Dermis blood vessel endothelial cell (primary cell): ENCODE measurements at places on chromosomes 11 and 22. TPM values are rescaled to one million over a fixed set of nuclear protein-coding genes. Genes with fewer than 3 reads are reported as not detected.

- DNase-seq, result peak; percentile 67
Observed at GRCh38 chr22:38316364-38317121, 690 bp downstream of the CSNK1E start.

DNA sequence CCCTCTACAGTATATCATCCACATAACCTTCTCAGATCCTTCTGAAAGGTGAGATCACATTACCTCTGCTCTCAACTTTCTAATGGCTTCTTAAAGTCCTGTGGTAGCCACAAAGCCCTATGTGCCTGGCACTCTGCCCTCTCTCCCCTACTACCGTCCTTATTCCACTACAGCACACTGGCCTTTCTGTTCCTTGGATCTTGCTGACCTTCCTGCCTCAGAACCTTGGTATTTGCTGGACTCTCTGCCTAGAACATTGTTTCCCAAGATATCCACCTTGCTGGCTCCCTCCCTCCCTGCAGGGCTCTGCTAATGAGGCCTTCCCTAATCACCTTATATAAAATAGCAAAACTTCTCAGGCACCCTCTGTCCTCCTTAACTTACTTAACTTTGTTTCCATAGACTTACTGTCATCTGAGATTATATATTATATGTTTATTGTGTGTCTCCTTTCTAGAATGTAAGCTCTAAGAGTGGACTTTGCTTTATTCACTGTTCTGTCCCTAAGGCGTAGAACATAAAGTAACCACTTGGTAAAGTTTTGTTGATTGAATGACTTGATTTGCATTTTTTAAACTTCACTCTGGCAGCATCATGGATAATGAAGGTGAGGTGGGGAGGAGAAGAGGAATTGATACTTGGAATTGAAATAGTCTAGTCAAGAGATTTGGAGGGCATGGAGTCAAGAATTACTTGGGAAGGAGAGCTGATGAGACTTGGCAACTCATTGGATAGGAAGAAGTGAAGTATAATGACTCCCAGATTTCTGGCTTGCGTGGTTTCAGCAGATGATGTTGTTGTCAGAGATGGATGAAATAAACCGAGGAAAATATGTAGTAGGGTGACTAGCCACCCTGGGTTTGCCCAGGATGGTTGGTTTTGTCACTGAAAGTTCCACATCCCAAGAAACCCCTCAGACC lies 10.5 kb downstream of the POLD3 start:
- no peak for DNase-seq

- peak; percentile 42 for DNase-seq
Observed at GRCh38 chr11:111427471-111427912, 48.4 kb upstream of the POU2AF1 start.

DNA sequence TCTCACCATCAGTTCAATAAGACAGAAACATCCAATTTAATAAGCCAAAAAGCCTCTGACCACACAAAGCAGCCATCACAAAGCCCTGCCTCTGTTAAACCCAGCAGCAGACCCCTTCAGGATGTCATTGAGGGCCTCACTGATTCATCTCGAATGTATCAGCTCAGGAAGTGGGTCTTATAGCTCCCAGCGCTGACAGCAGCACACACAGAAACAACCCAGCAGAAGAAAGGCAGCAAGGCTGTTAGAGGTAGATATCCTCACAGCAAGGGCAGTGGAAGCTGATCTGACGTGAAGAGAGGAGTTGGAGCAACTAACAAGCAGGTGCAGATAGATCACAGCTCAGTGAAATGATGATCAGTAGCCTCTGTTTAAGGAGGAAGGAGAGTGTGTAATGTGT lies 86.2 kb upstream of the NCAM1 start:
- no peak for DNase-seq

DNA sequence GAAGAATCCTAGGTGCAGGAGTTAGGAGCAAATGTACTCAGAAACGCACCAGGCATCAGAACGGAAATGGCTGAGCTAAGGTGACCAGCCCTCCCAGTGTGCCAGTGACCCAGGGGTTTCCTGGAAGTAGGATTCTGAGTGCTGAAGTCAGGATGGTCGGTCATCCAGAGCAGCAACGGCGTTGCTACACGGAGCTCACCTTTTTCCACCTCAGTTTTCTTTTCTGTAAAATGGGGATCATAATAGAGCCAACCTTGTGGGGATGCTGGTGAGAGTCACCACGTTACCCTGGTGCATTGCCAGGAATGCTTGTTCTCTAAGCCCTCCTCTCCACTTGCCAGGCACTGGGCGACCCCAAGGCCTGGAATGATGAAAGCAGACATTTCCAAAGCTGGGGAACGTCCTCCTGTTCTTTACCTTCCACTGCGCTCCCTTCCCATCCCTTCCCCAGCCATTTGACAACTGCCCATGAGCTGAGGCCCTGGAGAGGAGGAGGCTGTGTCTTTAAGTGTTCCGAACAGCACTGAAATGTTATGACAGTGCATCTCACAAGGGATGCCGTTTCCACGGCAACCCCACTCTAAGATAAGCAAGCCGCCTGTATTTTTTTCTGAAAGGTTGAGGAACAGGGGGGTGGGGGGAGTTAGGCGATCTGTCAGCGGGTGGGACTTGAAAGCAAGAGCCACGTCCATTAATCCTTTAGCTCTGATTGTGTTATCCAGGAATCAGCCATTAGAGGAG lies 66.8 kb downstream of the TSPAN18 start:
- peak; percentile 23 for DNase-seq

DNA sequence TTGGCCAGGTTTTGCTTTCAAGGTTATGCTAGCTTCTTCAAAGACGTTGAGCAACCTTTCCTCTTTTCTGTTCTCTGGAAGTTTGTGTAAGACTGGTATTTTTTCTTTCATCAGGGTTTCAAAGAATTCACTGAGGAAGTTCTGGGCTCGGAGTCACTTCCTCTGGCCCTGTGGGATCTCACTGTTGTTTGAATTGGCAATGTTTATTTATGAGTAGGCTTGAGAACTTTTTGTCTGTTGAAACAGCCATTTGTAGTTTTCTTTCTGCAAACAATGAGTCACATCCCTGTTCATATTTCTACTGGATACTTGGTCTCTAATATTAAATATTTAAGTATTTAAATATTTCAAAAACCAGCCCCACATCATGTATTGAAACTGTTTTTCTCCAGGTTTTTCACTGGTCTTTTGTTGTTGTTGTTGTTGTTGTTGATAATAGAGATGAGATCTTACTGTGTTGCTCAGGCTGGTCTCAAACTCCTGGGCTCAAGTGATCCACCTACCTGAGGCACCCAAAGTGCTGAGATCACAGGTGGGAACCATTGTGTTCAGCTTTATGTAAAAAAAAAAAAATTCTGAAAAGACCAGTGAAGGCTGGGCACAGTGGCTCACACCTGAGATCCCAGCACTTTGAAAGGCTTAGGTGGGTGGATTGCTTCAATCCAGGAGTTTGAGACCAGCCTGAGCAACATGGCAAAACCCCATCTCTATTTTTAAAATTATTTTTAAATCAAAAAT lies 26.9 kb downstream of the SUSD2 start:
- DNase-seq, result peak; percentile 97

GRCh38 chr11:32341620-32342613 lies 93.4 kb downstream of the WT1 start:
- DNase-seq, result no peak

GRCh38 chr11:69005183-69005630 lies 7.8 kb downstream of the MRGPRF start:
- DNase-seq, result no peak

DNA sequence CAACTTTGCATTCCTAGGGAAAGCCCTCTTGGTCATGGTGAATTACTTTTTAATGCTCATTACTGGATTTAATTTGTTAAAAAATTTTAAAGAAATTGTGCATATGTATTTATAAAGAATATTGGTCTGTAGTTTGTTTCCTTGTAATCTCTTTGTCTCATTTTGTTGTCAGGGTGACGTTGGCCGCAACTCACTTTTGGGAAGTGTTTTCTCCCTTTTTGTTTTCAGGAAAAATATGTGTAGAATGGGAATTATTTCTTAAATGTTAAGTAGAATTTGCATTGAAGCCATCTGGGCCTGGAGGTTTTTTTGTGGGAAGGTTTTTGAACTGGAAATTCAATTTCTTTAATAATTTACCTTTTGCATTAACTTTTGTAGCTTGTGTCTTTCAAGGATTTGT lies 149.1 kb downstream of the UVRAG start:
- no peak for DNase-seq

DNA sequence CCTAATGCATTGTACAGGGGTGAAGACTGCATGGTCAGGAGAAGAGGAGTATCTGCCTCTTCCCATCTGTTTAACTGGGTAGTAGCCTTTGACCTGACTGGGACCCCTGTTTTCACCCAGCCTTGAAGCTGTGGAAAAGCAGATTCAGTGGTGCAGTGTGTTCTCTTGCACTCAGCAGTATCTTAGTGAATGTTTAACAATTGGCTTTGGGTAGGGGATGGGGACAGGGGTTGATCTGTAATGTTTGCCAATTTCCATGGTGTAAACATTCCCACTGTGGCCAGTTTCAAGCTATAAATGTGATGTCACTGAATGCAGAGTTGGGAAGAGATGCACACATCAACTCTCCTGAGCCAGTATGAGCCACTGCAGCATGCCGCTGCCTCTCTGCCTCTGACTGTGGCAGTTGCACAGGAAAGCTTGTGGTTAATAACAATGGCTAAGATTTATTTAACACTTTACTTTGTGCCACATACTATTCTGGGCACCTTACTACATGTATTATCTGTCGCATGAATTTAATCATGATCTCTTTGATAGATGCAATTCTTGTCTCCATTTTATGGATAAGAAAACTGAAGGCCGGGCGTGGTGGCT lies 15.7 kb downstream of the FJX1 start:
- DNase-seq, result no peak

- DNase-seq, result peak; percentile 35
Observed at GRCh38 chr11:78460471-78460870, 42.9 kb upstream of the GAB2 start.

- DNase-seq, result no peak
Observed at GRCh38 chr11:37747121-37747520, 1149.1 kb upstream of the RAG2 start.

DNA sequence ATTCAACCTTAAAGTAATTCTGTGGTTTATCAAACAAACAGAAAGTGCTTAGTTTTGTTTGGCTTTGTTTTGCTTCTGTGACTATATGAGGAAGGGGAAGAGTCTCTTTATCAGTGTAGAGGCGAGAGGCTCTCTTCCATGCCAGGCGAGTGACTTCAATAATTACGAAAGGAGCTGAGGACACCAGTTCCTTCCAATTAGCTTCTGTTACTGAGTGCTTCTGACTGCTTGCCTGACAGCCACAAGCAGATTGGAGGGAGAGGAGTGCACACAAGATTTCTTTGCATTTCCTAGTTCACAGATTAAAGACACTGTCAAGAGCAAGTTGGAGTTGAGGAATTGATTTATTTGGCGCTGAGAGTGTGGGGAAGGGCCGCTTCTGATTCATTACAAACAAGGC lies 1484.5 kb upstream of the TENM4 start:
- no peak for DNase-seq

DNA sequence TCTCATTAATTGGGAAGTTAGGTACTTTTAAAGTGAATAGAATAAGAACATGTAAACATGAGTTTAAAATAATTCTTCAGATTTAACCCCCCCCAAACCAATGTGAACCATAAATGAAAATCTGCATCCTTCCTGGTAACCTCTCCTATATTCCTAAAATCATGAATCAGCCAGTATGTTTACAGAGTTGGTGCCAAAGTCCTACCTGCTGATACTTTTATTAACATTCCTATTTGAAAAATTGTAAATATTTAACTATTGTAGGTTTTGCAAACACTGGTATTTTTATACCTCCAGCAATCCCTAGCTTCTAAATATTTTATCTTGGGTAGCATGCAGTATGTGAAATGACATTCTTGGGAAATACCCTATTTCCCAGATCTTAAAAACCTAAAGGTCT lies 278.2 kb downstream of the RAB38 start:
- DNase-seq, result no peak

DNA sequence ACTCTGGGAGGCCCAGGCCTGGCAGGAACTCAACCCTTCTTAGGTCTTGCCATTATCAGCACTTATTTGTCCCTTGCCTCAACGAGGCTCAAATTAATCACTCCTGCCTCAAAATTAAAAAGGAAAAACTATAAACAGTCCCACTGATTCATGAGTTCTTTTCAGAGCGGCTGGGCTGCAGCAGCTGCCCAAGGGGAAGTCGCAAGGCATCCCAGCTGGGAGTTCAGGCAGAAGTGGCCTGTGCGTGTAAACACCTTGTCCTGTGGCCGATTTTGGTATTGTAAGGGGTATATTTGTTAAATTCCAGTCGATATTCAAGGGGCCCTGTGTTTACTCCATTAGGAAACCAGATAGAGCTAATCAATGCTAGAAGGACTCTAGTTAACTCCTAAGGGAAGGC lies 213.9 kb upstream of the CADM1 start:
- DNase-seq, result no peak

DNA sequence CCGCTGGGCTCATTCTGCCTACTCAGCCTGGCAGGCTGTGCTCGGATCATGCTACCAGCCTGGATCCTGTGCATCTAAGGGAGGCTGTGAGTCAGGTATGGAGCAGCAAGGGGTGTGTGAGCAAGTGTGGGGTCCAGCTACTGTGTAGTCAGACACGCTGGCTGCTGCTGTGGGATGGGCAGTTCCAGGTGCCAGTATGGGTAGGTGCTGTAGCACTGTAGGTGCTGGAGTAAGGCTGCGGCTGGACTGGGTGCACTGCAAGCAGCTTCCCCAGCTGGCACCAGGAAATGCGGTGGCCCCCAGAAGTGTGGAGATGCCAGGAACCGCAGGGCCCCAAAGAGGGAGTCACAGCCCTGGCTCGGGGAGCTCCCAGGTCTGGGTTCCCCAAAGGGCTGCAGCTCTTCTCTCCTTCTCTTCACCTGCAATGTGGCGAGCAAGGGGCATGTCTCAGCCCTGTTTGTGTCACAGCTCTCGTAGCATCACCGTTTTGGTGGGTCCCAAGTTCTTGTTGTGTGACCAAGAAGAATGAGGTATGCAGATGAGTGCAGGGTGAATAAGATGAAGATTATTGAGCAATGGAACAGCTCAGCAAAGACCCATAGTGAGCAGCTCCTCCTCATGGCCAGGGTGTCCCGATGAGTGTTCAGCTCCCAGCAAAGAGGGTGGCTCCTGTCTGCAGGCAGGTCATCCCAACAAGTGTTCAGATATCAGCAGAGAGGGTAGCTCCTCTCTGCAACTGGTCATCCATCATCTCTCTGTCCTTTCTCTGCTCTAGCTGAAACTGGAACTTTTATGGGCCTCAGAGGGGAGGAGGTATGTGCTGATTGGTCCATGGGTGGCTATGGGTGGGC lies 462.9 kb downstream of the TBC1D22A start:
- DNase-seq, result no peak

The APOL4 gene
- 2.4 and 3.1 TPM in 2 replicates for total RNA-seq

The PRR33 gene
- not detected in 2 replicates for total RNA-seq

The ZNF215 gene
- total RNA-seq, result 0.70 and 1.7 TPM in 2 replicates

The HORMAD2 gene
- total RNA-seq, result not detected in 2 replicates

The SYT9 gene
- 0.51 TPM in 2 replicates for total RNA-seq

The GLYAT gene
- under 0.01 TPM in 1 of 2 replicates, not detected in the other for total RNA-seq
